ENCODE measurements at places on chromosomes 12 and 14.

DNA sequence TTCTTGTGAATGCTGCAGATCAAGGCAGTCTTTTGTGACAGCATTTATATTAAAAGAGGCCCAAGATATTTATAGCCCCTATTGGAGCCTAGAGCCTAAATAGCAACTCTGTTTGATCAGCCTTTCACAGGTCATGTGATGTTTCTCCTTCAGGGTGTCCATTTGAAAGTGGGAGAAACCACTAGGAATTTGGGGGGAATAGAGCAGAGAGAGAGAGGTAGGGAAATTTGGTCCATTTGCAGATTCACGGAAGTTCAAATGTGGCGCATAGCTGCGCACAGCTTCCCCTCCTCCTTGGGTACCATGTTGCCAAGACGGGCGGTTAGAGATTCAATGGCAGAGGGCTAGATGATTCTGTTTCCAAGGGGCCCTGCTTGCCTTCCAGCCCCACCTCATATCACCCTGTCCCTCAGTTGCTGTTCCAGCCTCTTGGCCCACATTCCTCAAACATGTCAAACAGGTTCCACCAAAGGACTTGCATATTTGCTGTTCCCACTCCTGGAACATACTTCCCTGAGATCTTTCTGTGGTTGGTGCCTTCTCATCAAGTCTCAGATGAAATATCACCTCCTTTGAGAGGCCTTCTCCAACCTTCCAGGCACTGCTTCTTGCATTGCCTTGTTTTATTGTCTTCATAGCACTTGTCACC is 220.8 kb downstream of the CHST11 start:
- DNase-seq = no peak

GRCh38 chr12:52244615-52244994 is 11.6 kb downstream of the KRT7 start:
- DNase-seq = no peak

GRCh38 chr14:38505221-38505972 is 249.5 kb upstream of the CLEC14A start:
- no peak for DNase-seq

GRCh38 chr12:115988625-115989563 is 288.6 kb downstream of the MED13L start:
- DNase-seq = no peak

All from NCI-H1417 treated with DMSO at 0.1 percent for 48 hours (cell line).